Prostate gland (tissue), 2 donors: ENCODE measurements at places on chromosomes 4 and X. TPM values are rescaled to one million over a fixed set of nuclear protein-coding genes. Genes with fewer than 3 reads are reported as not detected.
A peak's percentile ranks its signal among the peaks of the same experiment; 100 is the strongest.

DNA sequence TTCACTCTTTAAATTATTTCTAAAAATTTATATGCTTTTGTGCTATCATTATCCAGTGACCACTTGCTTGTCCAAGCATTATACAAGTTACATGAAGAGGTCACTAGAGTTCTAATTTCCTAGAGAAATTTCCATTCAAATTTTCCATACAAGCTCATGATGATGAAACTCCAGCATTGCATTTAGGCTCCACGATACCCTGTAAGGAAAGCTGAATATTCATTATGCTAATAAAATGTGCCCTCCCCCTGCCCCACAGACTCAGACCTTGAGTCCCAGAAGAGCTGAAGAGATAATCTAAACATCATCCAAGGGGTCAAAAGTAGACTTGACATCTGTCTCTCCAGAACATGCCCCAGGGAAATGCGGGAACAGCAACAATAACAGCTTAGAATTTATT lies 19.6 kb upstream of the FAM156A start:
- H3K36me3 ChIP-seq = no peaks in the 10 kb centered on the region
- H3K4me3 ChIP-seq = no peak overlapping the region
- no peaks in the 10 kb centered on the region for H3K27me3 ChIP-seq
- no peak overlapping the region for H3K27ac ChIP-seq

GRCh38 chr4:89221167-89221867 lies 86.3 kb downstream of the GPRIN3 start:
- no peaks in the 10 kb centered on the region for H3K36me3 ChIP-seq
- no peaks in the 10 kb centered on the region for H3K4me1 ChIP-seq
- no peak overlapping the region for H3K27ac ChIP-seq
- H3K27me3 ChIP-seq = no peaks in the 10 kb centered on the region
- no peak for DNase-seq

DNA sequence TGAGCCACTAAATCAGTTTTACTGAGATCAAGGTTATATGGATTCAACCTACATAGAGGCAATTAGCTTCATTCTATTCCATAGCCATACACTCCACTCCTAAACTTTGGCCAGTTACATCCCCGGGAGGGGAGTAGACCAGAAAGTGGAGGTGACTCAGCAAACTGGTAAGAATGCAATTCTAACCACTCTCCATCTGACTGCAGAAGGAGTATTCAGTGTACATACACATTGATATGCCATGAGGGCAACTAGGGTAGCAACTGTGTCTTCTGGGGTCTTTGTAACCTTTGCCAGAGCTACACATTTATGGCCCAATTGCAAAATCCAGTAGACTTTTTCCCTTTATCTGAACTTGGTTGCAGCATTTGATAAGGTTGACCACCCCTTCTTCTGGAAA lies 7.6 kb downstream of the SLC25A43 start:
- no peak overlapping the region for H3K4me3 ChIP-seq
- no peaks in the 10 kb centered on the region for H3K36me3 ChIP-seq
- no peaks in the 10 kb centered on the region for H3K27me3 ChIP-seq
- DNase-seq = no peak
- H3K27ac ChIP-seq = no peak overlapping the region
- no peaks in the 10 kb centered on the region for H3K4me1 ChIP-seq

GRCh38 chrX:129831091-129831885 lies 12.4 kb downstream of the ZDHHC9 start:
- no peaks in the 10 kb centered on the region for H3K4me1 ChIP-seq
- H3K4me3 ChIP-seq = no peak overlapping the region
- no peak overlapping the region for H3K27ac ChIP-seq
- no peaks in the 10 kb centered on the region for H3K27me3 ChIP-seq
- H3K36me3 ChIP-seq = no peaks in the 10 kb centered on the region

DNA sequence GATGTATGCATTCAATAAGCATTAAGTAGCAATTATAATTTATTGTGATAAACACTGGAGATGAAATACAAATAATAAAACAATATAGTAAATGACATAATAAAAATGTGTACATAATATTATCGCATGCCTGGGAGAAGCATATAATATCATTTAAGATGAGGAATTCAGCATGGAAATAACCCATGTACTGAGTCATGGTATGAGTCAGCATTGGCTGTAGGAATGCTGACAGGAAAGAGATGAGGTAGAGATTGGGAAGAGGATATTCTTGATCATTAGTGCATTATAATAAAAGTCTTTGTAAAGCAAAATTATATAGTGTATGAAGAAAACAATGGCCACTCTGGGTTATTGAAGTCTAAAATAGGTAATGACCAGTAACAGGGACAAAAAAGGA lies 82.8 kb downstream of the MAGEB10 start:
- H3K27me3 ChIP-seq = no peaks in the 10 kb centered on the region
- H3K36me3 ChIP-seq = no peaks in the 10 kb centered on the region
- no peaks in the 10 kb centered on the region for H3K4me1 ChIP-seq
- no peak overlapping the region for H3K27ac ChIP-seq

GRCh38 chrX:108811891-108812290 lies 75.5 kb upstream of the IRS4 start:
- H3K4me1 ChIP-seq = no peaks in the 10 kb centered on the region
- H3K27me3 ChIP-seq = no peaks in the 10 kb centered on the region
- no peak overlapping the region for H3K27ac ChIP-seq
- no peak for DNase-seq
- H3K4me3 ChIP-seq = no peak overlapping the region
- H3K36me3 ChIP-seq = no peaks in the 10 kb centered on the region

GRCh38 chrX:96715481-96715880 lies 30.8 kb downstream of the DIAPH2 start:
- H3K4me1 ChIP-seq = no peaks in the 10 kb centered on the region
- H3K4me3 ChIP-seq = no peak overlapping the region
- no peak overlapping the region for H3K27ac ChIP-seq
- no peaks in the 10 kb centered on the region for H3K27me3 ChIP-seq
- DNase-seq = no peak

DNA sequence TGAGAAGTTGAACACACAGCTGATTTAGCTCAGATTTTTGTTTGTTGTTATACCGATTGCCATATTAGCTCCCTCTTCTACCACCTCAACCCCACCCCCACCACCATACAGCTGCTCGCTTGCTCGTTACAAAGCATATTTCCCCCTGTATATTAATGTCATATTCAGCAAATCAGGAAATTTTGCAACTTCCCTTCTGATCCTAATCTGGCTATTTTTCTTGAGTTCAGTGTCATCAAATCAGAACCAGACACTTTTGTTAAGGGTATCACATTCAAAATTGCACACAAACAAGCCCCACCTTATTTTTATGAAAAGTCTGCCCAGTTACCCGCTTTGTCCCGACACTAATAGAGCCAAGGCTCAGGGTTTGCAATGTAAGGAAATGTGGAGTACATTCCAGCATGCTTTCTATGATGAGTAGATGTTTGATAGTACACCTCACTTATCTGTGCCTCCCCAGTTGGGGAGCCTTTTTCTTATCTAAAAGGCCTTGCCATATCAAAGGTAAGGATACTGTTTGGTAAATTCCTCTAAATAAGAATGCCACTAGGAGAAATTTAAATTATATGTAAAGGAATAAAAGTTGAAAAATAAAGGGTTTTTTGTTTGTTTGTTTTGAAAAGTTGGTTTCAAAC lies 212.2 kb downstream of the CBR4 start:
- no peak for DNase-seq
- H3K4me3 ChIP-seq = no peak overlapping the region
- no peaks in the 10 kb centered on the region for H3K27me3 ChIP-seq
- H3K36me3 ChIP-seq = no peaks in the 10 kb centered on the region

GRCh38 chr4:39157520-39157919 lies 24.8 kb upstream of the WDR19 start:
- no peak for DNase-seq
- no peaks in the 10 kb centered on the region for H3K4me1 ChIP-seq
- H3K27ac ChIP-seq = no peak overlapping the region
- no peak overlapping the region for H3K4me3 ChIP-seq

GRCh38 chr4:156829201-156829873 lies 142.3 kb downstream of the PDGFC start:
- no peaks in the 10 kb centered on the region for H3K27me3 ChIP-seq
- peak overlapping the region; percentile 4 for H3K27ac ChIP-seq
- no peak overlapping the region for H3K4me3 ChIP-seq

DNA sequence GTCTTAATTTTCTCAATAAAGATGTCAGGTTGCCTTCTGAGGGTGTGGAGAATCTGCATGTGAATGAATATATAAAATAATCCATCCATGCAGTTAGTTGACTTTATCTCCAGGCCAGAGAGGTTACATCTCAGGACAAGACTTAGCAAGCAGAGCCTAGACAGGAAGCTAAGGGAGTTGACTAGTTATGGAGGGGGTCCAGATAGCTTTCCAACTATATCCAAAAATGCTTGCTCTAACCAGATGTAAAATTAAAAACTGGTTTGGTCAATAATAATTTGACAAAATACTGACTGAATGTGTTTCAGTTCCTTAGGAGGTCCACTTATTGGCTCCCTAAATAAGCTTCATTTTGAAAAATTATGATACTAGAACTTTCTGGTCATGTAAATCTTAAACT lies 101.4 kb downstream of the PAPSS1 start:
- no peaks in the 10 kb centered on the region for H3K27me3 ChIP-seq
- no peak overlapping the region for H3K27ac ChIP-seq
- DNase-seq = no peak
- no peaks in the 10 kb centered on the region for H3K36me3 ChIP-seq
- H3K4me3 ChIP-seq = no peak overlapping the region

GRCh38 chr4:186819342-186820086 lies 95.9 kb upstream of the FAT1 start:
- no peaks in the 10 kb centered on the region for H3K36me3 ChIP-seq
- no peaks in the 10 kb centered on the region for H3K27me3 ChIP-seq
- H3K4me3 ChIP-seq = no peak overlapping the region
- no peak overlapping the region for H3K27ac ChIP-seq

DNA sequence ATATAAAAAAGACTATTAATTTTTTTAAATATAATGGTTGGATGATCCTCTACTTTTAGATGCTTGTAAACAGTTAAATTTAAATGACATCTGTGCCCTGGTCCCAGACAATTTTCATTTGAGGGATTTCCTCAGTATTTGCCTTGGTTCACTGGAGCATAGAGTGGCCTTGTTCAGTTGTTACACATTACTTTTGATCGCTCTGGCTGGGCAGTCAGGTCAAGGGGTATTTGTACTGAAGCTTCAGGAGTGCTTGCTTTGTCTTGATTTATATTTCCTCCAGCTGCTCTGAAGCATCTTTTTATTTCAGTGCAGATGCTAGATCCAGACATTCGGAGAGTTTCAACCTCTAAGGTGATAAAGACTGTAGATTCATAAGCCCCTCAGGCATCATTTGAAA lies 50.0 kb downstream of the COMMD8 start:
- DNase-seq = no peak
- H3K27ac ChIP-seq = no peak overlapping the region
- H3K4me1 ChIP-seq = no peaks in the 10 kb centered on the region
- H3K27me3 ChIP-seq = no peaks in the 10 kb centered on the region
- H3K36me3 ChIP-seq = no peaks in the 10 kb centered on the region

- no peaks in the 10 kb centered on the region for H3K4me1 ChIP-seq
- H3K36me3 ChIP-seq = no peaks in the 10 kb centered on the region
- no peak overlapping the region for H3K27ac ChIP-seq
- no peaks in the 10 kb centered on the region for H3K27me3 ChIP-seq
- no peak overlapping the region for H3K4me3 ChIP-seq
- no peak for DNase-seq
Measured at GRCh38 chr4:82785611-82786400, 12.8 kb downstream of the SCD5 start.

- no peaks in the 10 kb centered on the region for H3K36me3 ChIP-seq
- H3K4me1 ChIP-seq = no peaks in the 10 kb centered on the region
- no peak overlapping the region for H3K27ac ChIP-seq
- no peaks in the 10 kb centered on the region for H3K27me3 ChIP-seq
- DNase-seq = no peak
Measured at GRCh38 chr4:25321703-25322102, 9.1 kb downstream of the ZCCHC4 start.

DNA sequence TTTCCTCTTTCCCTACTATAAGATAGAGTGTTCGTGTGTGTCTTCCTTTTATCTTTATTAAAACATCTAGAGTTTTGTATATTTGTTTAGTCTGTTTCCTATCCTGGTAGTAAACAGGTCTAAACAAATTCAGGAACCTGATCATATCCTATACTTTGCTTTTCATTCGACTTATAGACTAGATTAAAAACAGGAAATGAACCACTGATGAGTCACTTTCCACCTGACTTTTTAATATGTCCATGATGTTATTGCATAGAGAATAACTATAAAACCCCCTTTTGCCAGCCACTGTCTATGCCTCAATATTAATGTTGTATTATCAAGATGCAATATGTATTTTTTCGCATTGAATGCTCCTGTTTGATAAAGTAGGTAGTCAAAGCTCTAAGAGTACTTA lies 1794.0 kb downstream of the STIM2 start:
- H3K4me1 ChIP-seq = no peaks in the 10 kb centered on the region
- no peak overlapping the region for H3K27ac ChIP-seq
- no peak overlapping the region for H3K4me3 ChIP-seq

DNA sequence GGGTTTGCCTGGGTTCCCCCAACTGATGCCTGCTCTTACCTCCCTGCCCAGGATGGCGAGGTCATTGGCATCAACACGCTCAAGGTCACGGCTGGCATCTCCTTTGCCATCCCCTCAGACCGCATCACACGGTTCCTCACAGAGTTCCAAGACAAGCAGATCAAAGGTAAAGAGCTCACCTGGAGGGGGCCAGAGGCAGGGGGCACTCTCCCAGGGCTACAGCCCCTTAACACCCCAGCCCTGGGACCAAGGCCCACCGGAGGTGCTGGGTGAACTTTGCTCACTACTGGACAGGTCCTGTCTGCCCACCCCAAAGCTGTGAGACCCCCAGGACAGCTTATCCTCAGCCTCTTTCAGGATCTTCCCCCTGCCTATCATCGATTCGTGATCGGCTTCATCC lies 24.5 kb downstream of the HTRA3 start:
- no peak overlapping the region for H3K4me3 ChIP-seq
- H3K27me3 ChIP-seq = no peaks in the 10 kb centered on the region
- no peak for DNase-seq
- no peak overlapping the region for H3K27ac ChIP-seq
- H3K4me1 ChIP-seq = no peaks in the 10 kb centered on the region

- no peak for DNase-seq
- H3K27ac ChIP-seq = no peak overlapping the region
- H3K4me1 ChIP-seq = no peaks in the 10 kb centered on the region
- H3K4me3 ChIP-seq = no peak overlapping the region
Measured at GRCh38 chr4:68267433-68267944, 22.0 kb upstream of the TMPRSS11B start.

DNA sequence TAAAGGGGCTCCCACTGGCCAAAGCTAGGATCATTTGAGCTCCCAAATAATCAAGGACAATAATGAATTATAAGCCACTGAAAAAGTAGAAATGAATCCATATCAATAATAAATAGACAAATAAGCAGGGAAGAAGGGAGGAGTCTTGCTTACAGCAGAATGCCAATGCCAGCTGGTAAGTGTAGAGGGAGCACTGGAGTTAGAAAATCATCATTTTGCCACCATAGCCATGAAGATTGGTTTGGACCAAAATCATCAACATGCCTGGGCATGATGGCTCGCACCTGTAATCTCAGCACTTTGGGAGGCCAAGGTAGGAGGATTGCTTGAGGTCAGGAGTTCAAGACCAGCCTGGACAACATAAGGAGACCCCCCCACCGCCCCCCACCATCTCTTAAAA lies 20.4 kb upstream of the SH3KBP1 start:
- no peak overlapping the region for H3K4me3 ChIP-seq
- H3K4me1 ChIP-seq = no peaks in the 10 kb centered on the region
- no peaks in the 10 kb centered on the region for H3K36me3 ChIP-seq
- no peak overlapping the region for H3K27ac ChIP-seq
- no peaks in the 10 kb centered on the region for H3K27me3 ChIP-seq

DHRSX gene
- total RNA-seq = 24.2 TPM

DAPP1 gene
- total RNA-seq = 2.0 TPM

PNCK gene
- total RNA-seq = 50.6 TPM

SOD3 gene
- 227 TPM for total RNA-seq

STBD1 gene
- 7.1 TPM for total RNA-seq

SATL1 gene
- not detected for total RNA-seq

CLNK gene
- total RNA-seq = not detected

FGFBP1 gene
- total RNA-seq = 1.4 TPM
